ENCODE measurements at places on chromosomes 5 and 9.

DNA sequence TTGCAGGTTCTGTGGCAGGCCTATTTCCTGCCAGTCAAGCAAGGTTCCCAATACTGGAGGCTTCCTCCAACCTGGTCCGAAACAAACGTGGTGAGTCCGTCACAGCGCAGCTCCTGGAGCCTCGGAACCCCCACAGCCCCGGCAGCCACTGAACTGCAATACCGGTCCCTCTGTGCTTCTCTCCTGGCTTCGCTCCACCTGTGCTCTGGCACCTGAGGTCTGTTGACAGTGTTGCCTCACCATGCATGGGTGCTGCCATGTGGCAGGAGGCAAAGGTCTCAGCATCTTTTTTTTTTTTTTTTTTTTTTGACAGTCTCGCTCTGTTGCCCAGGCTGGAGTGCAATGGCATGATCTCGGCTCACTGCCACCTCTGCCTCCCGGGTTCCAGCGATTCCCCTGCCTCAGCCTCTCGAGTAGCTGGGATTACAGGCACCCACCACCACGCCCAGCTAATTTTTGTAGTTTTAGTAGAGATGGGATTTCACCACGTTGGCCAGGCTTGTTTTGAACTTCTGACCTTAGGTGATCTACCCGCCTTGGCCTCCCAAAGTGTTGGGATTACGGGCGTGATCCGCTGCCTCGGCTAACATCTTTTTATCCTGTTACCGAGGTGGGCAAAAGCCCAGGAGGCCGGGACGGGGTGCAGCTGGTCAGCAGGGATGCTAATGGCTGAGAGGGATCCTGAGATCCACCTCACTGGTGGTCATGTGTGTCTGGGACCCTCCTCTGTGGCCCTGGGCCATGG, 57.1 kb upstream of the RNU6ATAC start:
- DNase-seq: no peak

- no peak for DNase-seq
Observed at GRCh38 chr5:14316471-14316870, 173.3 kb downstream of the TRIO start.

- DNase-seq: no peak
Observed at GRCh38 chr5:157519579-157520253, 55.9 kb downstream of the ADAM19 start.

- no peak for DNase-seq
Observed at GRCh38 chr5:68745448-68745847, 348.4 kb upstream of the SLC30A5 start.

DNA sequence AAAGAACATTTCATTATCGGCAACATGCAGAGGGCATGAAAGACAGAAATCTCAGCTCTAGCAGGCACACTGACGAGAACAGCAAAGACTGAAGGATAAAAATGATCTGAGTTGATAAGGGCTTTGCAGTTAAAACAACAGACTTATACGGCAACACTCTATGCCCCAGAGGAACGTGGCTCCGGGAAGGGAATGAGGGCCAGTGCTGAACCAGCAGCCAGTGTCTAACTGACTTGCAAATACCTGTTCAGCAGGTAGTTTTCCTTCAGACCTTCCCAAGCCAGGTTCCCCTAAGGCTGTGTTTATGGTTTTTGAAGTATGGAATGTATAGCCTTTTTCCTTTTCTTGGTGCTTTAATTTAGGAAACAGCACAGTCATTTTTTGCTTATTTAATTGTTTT, 121.3 kb upstream of the CDH18 start:
- DNase-seq: no peak

DNA sequence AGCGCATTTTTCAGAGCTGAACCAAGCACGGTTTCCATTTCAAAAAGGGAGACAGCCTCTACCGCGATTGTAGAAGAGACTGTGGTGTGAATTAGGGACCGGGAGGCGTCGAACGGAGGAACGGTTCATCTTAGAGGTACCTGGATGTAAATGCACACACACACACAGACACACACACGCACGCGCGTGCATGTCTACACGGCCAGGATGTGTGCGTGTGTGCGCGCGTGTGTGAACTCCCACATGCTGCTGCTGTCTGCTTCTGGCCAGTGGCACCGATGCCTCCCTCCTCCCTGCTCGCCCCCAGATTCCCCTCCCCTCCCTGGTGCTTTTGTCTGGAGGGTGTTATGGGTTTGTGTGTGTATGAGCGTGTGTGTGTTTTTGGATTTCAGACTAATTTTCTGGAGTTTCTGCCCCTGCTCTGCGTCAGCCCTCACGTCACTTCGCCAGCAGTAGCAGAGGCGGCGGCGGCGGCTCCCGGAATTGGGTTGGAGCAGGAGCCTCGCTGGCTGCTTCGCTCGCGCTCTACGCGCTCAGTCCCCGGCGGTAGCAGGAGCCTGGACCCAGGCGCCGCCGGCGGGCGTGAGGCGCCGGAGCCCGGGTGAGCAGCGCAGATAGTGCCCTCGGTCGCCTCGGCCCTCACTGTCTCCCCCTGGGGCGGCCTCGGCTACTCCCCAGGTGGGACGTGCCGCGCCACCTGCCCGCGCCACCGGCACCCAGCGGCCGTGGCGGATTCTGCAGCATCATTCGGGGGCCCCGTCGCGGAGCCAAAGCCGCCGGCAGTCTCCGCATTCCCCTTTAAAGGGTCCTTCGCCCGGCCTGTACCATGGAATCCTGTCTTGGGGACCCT, at the start of gene NTRK2:
TSS of gene NTRK2 (plus strand) at position 442 of the 850 bp plus-strand sequence. CDS start 1,020 bp downstream, outside the sequence.
- DNase-seq: no peak

DNA sequence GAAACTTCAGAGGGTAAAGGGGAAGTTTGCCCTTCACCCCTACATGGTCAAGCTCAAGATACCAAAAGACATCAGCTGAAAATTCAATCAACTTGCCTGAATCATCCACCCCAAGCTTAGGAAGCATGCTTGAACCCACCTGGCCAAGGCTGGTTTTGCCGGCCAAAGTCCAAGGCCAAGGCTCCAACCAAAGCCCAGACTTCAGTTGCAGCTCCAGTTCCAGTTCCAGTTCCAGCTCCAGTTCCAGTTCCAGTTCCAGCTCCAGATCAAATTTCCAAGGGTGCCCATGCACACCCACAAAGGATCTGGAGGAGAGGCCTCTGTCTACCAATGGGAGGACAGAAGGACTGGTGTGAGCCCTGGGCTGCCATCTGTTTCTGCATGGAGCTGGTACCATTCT, 4.6 kb upstream of the SERINC5 start:
- no peak for DNase-seq

DNA sequence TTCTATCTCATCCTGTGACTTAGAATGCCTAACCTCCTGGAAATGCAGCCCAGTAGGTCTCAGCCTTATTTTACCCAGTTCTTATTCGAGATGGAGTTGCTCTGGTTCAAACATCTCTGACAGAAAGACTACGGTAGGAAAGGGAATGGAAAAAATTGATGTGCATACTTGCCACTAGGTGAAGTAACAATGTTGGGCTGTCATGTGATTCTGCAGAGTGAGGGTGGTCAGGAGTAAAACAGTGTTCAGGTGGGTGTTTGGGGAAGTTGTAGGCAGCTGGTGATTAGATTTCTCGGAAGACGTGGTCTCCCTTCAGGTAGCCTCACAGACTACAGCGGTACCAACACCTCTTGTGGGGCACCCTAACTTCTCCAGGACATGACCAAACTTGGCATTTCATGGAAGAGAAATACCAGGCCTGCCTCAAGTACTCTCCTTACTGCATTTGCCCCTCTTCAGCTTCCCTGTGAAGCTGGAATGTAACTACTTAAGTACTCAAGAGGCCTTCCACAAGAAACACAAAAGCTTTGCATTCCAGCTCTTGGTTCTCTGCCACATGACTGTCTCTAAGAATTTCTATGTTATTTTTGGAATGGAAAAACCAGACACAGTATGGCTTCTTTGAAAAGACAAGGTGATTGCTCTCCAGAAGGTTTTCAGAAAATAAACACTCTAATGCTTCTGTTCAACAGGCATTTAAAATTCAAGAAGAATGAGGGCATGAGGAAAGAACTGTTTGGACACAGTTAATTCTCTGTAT, 17.4 kb upstream of the ENTREP1 start:
- DNase-seq: peak; percentile 35

- DNase-seq: no peak
Observed at GRCh38 chr5:66315784-66316183, 171.7 kb downstream of the SREK1 start.

DNA sequence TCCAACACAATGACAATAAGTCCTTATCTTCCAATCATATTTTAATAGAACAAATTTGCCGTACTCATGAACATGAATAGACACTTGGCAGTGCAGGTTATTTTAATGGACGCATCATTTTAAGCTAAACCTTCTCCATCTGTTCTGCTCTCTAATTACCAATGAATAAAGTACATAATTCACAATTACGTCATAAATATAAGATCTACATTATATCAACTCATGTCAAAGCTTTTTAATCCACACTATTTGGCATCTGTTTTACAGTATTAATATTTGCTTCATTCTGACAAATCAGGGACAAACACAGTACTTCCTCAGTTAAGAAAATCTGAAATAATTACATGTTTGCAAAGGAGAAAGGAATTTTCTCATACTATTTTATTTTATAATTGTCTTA, 344.1 kb upstream of the DMAC1 start:
- no peak for DNase-seq

DNA sequence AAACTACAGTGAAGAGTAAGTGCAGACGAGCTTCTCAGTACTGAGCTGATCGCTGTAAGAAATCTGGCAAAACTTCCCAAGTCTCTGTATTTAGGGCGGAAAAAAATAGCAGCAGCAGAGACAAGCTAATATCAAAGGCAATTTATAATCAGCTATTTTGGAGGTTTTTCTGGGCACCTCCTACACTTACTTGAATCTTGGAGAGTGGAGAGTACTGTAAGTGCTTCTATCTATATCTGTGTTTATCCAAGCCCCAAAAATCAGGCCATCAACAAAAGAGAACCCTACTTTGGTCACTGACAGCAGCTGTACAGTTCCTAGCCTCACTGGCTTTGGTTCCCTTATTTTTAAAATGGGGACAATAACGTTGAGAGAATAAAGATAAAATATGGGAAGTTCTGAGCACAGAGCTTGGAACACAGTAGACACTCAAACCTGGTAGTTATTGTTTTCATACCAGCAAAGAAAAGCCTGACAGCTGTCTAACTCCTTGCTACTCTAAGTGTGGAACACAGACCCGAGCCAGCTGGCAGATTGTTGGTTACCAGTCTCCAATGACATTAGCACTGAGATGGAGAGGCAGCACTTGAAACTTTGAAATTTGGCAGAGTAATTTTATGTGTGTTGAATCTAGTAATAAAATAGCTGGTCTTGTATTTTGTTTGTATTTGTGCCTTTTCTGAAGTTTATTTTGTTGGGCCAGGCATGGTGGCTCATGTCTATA, 96.0 kb upstream of the SLC28A3 start:
- no peak for DNase-seq

DNA sequence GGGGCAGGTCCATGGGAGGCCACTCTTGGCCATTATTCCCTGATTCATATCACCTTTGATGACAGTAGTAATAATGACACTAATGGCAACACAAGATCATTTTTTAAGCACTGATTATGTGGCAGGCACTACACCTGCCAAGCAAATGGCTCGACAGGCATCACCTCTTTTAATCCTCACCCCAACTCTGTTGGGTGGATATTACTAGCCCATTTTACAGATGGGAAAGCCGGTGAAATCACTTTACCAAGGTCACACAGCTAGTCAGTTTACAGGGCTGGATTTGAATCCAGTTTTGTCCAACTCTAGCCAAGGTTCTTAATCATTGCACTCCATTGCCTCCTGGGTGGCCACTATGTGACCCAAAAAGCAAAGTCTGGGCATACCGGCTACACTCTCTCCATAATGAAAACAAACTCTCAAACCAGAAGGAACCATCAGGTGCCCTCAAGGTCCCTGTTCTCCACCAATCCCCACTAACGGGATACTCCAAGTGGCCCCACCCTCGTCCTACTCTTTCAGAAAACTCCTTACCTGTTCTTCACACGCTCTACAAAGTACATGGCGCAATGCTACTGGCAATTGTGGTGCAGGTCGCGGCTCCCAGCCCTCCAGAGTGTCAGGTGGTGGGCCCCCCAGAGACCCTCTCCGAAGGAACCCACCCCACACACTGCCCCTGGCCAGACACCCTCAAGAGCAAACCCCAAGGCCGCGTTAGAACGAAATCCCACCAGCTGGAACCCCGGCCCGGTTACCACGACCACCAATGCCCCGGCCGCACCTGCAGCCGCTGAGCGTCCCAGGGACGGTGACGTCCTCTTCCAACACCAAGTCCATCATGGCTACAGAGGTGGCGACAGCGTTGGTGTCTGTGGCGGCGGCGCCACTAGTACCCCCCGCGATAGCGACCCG, 572 bp downstream of the CDK5RAP2 start:
- no peak for DNase-seq

- no peak for DNase-seq
Observed at GRCh38 chr5:140591747-140592372, 27.2 kb downstream of the SLC35A4 start.

- no peak for DNase-seq
Observed at GRCh38 chr5:103166706-103167105, 46.6 kb downstream of the PPIP5K2 start.

- DNase-seq: no peak
Observed at GRCh38 chr9:2424619-2425033, 197.0 kb upstream of the VLDLR start.

DNA sequence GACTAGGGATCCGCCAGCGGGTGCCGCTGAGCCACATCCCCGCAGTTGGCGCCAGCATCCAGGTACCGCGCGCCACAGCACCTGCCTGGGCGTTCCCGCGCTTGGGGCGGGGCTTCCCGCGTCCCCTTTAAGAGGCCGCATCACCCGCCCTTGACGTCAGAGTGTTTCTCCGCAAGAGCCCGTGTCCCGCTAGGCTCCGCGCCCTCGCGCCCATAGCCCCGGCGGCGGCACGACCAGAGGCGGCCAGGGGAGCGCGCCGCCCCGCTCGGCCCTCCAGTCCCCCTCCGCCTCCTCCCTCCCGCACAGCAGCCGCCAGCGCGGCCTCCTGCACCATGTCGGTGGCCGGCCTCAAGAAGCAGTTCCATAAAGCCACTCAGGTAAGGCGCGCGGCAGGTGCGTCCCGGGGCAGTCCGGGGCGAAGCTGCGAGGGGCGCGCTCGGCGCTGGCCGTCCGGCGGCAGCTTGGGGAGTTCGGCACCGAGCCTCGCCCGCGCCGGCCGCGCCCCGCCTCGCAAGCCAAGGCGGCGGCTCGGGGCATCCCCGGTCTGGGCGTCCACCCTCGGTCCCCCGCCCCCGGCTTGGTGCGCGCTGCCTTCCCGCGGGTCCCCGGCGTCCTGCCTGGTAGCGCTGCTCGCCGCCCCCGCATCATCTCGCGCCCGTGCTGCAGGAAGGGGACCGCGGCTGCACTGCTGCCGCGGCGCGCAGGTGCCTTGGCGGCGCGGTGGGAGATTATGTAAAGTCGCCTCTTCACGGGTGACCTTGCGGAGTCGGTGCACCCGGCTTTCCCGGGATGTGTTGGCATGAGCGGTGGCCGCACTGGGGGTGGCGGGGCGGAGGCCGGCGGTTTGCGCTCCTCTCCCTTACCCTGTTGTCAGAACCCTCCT, at the start of gene SH3GL2:
TSS of gene SH3GL2 (plus strand) at position 156 of the 883 bp plus-strand sequence.
- DNase-seq: peak; percentile 14
